ENCODE measurements at places on chromosomes 1 and 21.

- DNase-seq, result no peak
These were observed 597.2 kb upstream of the ZP4 start for GRCh38 chr1:238487931-238488330.

- DNase-seq, result no peak
These were observed 349.7 kb downstream of the LMX1A start for GRCh38 chr1:165006831-165007230.

DNA sequence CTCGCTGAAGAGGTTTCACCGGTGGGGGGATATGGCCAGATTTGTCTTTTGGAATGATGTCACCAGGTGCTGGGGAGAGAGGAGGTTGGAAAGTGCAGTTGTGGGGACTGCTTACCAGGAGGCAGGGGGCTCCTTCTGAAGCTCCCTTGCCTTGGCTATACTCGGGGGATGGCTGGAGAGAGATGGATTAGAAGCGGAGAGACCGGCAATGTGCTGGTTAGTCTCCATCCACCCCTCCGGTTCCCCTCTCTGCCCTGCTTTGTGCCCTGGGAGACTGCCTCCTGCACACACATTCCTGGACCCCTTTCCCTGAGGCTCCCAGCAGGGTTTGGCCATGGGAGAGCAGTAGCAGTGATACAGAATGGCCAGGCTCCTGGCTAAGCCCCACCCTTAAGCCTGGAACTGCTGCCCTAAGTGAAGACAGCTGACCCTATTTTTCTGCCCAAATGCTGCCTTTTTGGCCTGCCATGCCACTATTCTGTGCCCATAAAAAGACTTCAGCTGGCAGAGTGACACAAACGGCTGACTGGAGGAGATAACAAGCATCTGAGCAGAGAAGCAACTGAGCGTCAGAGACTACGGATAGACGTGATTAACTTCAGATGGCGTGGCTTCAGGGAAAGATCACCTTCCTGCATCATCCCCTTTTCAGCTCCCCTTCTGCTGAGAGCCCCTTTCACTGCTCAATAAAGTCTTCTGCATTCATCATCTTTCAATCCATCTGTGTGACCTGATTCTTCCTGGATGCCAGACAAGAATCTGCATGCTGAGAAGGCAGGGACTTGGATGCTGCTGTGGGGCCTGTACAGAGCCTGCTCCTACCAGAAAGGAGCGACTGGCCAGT lies 14.5 kb upstream of the VPS13D start:
- DNase-seq, result no peak

- DNase-seq, result peak; percentile 36
These were observed 1.5 kb upstream of the BATF3 start for GRCh38 chr1:212700892-212701819.

- no peak for DNase-seq
These were observed 123.8 kb upstream of the RAB4A start for GRCh38 chr1:229147072-229147471.

DNA sequence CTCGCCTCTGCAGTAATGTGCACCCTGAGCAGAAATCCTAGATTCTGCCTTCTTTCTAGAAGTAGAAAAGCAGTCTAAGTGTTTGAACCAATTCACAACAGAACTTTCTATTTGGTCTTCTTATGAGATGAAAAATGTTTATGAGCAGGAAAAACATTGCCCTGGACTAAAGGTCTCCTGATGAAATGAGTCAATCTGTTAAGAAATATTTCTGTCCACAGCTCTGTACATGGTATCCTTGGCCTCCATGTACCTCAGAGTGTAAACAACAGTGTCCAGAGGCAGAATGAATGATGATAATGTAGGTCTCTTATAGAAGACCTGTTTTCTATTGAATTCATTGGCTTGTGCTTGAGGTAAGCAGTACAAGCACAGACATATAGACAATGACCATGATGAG lies 6.2 kb upstream of the APCS start:
- no peak for DNase-seq

DNA sequence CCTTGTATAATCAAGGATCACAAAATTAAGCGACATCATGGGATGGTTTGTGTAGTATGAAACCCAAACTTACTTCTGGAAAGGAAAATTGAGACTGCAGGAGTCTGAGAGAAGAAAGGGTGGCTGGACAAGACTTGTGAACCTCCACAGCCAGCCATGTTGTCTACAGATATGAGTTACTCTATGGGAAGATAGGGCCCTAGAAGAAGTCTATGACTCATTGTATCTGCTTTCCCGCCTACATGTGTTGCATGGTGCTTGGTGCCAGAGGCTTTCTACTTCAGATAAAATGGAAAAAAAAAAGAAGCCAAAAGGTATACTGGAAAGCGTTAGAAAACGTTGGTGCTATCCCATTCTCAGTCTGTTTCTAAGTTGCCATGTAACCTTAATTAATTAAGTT lies 18.7 kb upstream of the OR6N2 start:
- DNase-seq, result no peak

Measured in stimulated activated CD4-positive, alpha-beta T cell treated with anti-CD3 and anti-CD28 coated beads, Interleukin-2, amount 100 ng/mL, for 24 hours (primary cell).